ENCODE measurements at places on chromosomes 4 and X.

- no peak for DNase-seq
Measured at GRCh38 chr4:182280436-182281111, 37.4 kb downstream of the TENM3 start.

- DNase-seq, result no peak
Measured at GRCh38 chrX:125940985-125941384, 225.1 kb downstream of the DCAF12L2 start.

- DNase-seq, result no peak
Measured at GRCh38 chr4:42396752-42397634, at the start of gene SHISA3. Gene SHISA3, plus strand, starts transcription at chr4:42397488. Its CDS starts 569 bp downstream, at chr4:42398057.

- no peak for DNase-seq
Measured at GRCh38 chrX:15853586-15854079, 980 bp downstream of the AP1S2 start.
